ENCODE measurements at places on chromosomes 4 and X.

GRCh38 chr4:139754938-139755337 is 89.3 kb downstream of the MGST2 start:
- DNase-seq = no peak

- DNase-seq = no peak
Observed at GRCh38 chrX:35786271-35786670, 11.9 kb upstream of the MAGEB16 start.

- DNase-seq = no peak
Observed at GRCh38 chr4:38704622-38705154, 40.7 kb downstream of the KLF3 start.

DNA sequence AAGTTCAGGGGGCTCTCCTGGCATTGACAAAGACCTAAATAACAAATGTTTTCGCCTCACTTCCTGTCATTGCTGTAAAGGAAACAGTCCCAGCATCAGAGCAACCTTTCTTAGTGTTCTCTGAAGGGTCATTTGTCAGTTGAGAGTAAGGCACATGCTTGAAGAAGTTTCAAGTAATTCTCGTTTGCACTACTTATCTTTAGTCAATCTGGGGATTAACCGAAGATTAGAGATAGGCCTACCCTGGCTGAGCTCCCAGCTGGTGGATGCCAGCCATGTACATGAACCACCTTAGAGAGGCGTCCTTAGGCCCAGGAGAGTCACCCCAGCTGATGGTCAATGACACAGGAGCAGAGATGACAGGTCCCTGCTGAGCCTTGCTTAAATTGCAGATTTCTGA is 189.9 kb upstream of the PGRMC2 start:
- DNase-seq = no peak

DNA sequence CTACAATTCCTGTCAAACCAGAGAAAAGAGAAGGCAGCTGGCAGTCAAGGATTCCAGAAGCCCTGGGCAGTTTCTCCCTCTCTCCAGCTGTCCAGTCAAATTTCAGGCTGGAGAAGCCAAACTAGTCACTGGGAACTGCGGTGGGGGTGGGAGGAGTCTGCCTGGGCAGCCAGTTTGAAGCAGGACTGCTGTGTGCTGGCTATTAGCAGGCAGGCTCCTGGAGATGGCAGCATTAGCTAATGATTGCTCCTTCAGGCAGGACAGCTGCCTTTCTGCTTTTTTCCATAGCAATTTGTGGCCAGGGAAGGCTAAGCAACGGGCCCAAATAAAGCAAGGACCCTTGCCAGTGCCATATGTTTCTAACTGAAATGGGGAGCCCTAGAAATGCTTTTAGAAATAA is 44.7 kb upstream of the FGF13 start:
- DNase-seq = no peak

All from activated T-cell treated with anti-CD3 and anti-CD28 coated beads, Interleukin-2, amount 50 U/mL, for 1 hour (primary cell).